ENCODE measurements at places on chromosomes 6 and 20. TPM values are rescaled to one million over a fixed set of nuclear protein-coding genes. Genes with fewer than 3 reads are reported as not detected.
A peak's percentile ranks its signal among the peaks of the same experiment; 100 is the strongest.

GRCh38 chr20:4978050-4978918, 23.0 kb downstream of the SLC23A2 start:
- DNase-seq, result peak; percentile 46

GRCh38 chr20:32984631-32985354, 19.4 kb downstream of the SUN5 start:
- no peak for DNase-seq

DNA sequence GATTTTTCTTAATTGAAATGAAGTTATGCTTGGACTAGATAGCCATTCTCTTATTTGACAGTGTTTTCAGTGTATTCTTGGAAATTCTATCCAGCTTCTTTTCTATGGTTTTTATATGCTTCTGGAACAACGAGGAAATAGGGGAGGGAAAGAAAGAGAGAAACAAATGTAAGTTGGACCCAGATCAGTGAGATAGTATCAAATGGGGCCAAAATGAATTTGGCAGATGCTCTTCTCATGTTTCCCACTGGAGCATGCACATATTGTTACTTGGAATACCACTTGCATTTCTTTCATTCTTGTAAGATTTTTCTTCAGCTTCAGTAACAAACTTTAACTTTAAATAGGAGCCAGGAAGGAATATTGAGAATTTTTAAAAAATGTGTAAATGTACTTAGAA, 312.3 kb downstream of the PRL start:
- no peak for DNase-seq

- DNase-seq, result no peak
These were observed 8.3 kb upstream of the CEP85L start for GRCh38 chr6:118659513-118660217.

DNA sequence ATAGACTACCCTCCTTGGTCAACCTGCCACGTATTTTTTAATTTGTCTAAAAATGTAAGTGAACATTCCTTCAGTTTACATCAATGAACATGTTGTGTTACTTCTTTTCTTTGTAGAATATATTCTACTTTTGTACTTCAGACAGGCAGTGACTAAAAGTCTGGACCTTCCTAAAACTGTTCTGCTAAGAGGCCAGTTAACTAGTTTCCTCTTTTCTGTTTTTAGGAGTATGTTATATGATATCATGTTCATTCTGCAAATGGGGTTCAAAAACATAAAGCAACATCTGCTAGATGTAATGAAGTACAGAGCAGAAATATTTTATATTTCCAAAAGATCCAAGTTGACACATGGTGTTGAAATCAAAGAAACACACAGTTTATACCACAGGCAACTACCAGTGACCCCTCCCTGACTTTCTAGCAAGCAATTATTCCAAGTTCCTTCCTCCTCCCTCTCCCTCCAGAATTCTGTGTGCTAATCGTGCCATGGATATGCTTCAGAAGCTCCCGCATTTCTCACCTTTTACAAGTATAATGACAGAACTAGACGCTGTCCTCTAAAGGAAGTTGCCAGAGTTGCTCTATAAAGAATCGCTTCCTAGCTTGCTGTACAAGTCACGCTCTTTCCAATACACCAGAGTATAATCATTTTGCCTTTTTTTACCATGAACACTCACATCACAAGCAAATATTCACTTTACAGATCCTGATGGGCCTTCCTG, 64.7 kb downstream of the ARHGAP18 start:
- DNase-seq, result peak; percentile 63

- DNase-seq, result no peak
These were observed 60.9 kb upstream of the KCNQ5 start for GRCh38 chr6:72560721-72561593.

DNA sequence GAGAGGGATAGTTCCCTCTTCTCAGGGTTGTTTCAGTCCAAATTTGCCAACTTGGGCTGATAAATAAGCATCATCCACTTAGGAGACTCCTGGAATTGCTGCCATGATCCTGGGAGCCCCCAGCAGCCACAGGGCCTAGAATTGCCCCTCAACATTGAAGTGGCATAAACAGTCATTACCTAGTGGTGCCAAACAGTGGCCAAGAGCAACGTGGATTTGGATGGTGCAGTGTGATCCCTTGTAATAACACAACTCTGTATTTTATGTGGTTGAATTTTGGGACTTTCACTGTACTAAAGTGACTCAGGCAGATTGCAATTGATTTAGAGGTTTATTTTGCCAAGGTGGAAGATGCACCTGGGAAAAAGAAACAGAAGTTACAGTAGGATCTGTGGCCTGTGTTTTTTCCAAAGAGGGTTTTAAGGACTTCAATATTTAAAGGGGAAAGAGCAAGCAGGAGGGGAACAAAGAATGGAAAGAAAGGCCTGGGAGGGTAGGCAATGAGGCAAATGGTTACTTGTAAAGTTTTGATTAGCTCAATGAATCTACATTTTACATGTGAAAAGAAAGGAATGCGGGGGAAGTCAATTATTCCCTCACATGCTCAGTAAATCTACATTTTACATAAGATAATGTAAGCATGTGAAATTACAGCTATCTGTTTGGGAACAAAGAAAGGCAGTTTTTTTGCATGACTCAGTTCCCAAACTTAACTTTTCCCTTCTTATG, 168.0 kb upstream of the NOX3 start:
- no peak for DNase-seq

Gene E2F1
- total RNA-seq, result 11.2 TPM

Gene FAM217A
- total RNA-seq, result not detected

Data from dermis blood vessel endothelial cell (primary cell).